Kidney (tissue), 22 donors: ENCODE measurements at places on chromosomes 5 and 9. TPM values are rescaled to one million over a fixed set of nuclear protein-coding genes. Genes with fewer than 3 reads are reported as not detected.

DNA sequence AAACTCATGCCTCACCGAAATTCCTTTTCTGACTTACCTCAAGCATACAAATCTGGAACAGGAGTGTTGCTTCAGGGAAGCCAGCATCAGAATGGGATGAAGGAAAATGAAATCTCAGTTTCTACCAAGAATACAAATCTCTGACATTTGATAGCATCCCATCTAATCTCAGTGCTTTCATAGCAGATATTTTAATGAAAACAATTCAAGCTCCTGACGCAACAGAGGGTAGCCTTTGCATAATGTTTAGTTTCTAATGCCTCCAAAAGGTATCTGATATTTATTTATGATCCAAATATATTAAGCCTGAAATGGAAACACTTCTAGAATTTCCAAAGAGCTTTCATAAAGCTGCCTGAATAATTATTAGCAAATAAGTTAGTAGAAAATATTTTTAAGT is 251.4 kb downstream of the DEPDC1B start:
- DNase-seq = no peak

GRCh38 chr9:127942216-127943010 is 4.8 kb upstream of the DPM2 start:
- DNase-seq = peak; percentile 73

DNA sequence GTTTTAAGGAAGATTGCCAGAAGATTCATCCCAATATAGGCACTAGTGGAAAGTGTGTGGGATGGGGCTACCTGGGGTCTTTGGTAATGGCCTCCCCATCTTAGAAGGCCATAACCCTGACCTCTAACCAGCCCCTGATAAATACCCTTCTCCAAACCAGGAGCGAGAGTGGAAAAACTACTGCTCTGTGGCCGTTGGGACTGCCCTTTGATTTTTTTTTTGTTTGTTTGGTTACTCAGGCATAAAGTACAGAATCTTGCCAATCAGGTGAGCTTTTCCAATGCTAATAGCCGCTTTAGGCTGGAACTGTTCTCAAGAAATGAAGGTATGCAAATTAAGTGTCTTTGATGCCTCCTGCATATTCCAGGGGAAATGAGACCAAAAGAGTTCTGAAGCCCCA is 153.7 kb downstream of the ADAMTS12 start:
- DNase-seq = no peak

GRCh38 chr9:78986446-78986845 is 585.3 kb upstream of the TLE4 start:
- DNase-seq = no peak

DNA sequence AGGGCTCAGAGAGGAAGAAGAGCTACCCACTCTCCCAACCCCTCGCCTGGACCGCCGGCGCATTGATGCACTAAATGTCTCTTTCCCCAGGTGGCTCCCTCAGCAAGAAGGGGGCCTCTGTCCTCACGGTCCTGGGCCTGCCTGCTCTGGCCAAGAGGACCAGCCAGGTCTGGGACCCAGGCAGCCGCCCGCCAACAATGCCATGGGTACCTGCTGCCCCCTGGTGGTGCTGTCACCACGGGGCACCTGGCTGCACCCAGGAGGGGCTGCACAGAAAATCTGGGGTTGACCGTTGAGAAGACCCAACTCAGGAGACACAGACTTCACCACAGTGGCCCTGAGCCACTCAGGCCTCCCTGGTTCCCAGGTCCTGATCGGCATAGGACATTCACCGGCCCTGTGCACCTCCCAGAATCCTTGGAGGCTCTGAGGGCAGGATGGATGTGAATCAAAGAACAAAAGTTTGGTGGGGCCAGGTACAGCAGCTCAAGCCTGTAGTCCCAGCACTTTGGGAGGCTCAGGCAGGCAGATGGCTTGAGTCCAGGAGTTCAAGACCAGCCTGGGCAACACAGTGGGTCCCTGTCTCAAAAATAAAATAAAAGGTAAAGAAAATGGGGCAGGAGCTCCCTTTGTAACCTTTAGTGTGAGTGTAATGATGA is 2.4 kb upstream of the VAV2 start:
- DNase-seq = peak; percentile 86

DNA sequence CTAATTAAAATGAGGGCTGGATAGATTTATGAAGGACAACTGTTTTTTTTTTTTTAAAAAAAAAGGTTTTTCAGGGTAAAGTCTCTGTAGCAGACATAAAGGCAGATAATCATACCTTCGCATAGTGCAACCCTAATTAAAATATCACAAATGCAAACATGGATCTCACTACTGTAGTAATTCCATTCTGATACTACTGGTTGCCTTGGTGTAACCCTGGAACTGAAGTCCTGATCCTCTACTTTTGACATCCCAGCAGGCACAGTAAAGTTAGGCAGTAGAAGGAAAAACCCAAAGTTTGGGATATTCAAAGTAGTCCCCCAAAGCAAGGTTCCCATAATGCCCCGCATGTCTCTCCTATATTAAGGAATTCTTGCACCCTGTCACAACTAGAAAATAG is 19.6 kb downstream of the RFX3 start:
- no peak for DNase-seq

Gene PCDHGA2
- polyA plus RNA-seq = 0.73 TPM

DNA sequence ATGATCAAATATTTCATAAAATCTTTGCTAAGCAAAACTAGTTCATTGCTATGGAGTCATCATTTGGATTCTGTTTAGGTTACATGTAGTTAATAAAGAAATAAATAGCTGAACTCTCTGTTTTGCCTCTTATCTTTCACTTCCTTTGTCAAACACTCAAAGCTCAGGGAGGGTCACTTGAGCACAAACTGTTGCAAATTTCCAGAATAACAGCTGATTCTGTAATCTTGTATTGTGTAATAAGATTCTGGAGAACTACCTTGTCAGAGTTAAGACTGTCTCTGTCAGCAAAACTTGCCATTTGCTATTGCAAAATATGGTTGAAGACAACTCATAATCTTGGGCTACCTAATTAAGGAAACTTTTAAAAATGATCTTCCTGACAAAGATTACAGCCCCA is 182.0 kb upstream of the MOCS2 start:
- no peak for DNase-seq

GRCh38 chr9:72474676-72475075 is 46.7 kb upstream of the TMC1 start:
- DNase-seq = no peak

- DNase-seq = peak; percentile 79
Observed at GRCh38 chr5:133944263-133945185, 23.9 kb downstream of the C5orf15 start.
